ENCODE measurements at places on chromosomes 2 and 18.

GRCh38 chr2:191202881-191203397, 42.3 kb upstream of the MYO1B start:
- DNase-seq, result peak; percentile 33

DNA sequence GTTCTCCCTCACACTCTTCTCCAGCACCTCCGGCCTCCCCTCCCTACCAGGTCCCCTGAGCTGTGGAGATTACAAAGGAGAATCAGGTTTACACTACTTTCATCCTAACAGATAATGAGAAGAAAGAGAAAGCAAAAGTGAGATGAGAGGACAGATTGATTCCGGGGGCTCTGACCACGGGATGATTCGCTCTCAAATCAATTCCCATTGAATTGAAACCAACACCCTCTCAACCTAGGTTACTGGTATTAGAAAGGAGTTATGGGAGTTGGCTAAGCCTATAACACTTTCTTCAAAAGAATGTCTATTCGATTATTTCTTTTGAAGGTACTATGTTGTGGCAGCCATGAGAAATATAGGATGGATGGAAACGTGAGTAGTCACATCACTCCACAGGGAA, 386.2 kb upstream of the TNP1 start:
- DNase-seq, result no peak

DNA sequence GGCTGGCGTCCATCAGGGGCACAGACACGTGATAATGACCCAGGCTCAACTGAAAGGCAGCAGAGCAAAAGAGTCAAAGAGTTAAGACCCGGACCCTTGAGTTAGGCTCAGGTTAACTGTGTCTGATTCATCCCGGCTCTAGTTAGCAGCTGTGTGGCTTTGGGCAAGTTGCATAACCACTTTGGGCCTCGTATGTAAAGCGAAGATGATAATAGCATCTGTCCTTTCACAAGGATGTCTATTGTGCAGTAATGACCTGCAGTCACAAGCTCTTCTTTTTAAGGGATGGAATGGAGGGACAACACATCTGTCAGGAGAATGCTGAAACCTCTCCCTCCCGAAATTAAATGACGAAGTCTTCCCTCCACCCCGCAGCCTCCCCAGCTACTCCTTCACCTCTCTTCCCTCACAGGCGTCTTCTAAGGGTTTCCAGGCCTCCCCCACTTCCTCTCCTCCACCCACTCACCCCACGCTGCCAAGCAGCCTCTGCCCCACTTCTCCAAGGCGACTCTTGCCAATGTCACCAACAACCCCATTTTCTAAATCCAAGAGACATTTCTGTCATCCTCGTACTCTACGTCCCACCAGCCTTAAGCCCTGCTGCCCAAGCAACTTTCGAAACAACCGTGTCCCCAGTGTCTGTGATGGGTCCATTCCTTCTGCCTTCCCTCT, 135.1 kb upstream of the ID2 start:
- no peak for DNase-seq

DNA sequence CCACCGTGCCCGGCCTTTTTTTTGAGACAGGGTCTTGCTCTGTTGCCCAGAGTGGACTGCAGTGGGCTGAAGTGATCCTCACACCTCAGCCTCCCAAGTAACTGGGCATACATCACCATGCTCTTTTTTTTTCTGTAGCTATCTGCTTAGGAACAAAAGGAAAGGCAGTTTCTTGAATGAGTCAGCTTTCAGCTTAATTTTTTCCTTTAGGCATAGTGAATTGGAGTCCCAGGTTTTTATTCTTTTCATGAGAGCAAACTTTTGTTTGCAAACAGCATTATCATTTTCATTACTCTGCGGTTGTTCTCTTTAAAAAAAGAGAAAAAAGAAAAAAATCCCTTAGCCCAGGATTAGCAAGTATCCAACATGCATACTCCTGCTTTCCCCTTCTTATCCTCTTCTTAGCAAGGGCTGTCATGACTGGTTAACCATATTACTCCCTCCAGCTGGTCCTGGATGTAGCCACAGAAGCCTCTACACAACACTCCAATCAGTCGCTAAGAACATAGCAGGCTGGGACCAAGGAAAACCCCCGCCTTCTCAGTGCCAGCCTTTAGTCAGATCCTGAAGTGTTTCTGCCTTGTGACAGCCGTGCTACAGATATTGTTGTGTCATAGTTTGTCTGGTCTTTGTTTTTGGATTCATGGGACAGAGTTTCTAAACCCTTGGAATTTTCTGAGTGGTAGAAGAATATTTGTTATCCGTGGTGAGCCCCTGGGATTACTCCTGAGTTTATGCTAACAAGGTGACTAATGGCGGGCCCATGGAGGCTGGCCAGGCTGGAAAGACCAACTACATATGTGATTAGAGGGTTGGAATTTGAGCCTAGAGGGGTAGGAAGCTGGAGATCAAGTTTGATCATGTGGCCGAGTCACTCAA, 23.3 kb upstream of the ST3GAL5 start:
- DNase-seq, result no peak

DNA sequence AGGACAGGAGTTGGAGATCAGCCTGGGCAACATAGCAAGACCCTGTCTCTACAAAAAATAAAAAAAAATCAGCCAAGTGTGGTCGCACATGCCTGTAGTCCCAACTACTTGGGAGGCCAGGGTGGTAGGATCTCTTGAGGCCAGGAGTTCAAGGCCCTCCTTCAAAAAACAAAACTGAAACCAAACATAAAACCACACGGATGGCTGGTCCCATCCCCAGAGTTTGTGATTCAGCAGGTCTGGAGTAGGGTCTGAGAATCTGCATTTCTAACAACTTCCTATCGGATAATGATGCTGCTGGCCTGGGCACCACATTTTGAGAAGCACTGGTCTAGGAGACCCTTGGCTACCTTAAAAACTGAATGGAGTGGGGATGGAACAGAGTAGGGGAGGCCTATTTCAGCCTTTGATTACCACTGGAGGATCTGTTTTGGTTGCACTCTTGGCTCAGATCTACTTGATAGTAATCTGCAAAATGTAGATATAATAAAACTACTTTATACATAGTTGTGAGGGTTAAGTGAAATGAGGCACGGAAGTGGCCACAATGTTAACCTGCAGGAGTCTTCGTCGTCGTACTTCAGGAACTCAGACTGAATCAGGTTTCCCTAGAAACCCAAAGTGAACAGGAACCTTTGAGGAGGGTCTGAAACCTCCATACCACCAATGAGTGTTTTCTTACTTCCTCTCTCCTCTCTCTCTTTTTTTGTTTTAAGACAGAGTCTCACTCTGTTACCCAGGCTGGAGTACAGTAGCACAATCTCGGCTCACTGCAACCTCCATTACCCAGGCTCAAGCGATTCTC, 25.5 kb upstream of the NFE2L2 start:
- DNase-seq, result peak; percentile 35

- DNase-seq, result no peak
Observed at GRCh38 chr2:37634914-37635503, 36.4 kb downstream of the CDC42EP3 start.

- DNase-seq, result no peak
Observed at GRCh38 chr18:59799383-59800015, 100.3 kb upstream of the PMAIP1 start.

DNA sequence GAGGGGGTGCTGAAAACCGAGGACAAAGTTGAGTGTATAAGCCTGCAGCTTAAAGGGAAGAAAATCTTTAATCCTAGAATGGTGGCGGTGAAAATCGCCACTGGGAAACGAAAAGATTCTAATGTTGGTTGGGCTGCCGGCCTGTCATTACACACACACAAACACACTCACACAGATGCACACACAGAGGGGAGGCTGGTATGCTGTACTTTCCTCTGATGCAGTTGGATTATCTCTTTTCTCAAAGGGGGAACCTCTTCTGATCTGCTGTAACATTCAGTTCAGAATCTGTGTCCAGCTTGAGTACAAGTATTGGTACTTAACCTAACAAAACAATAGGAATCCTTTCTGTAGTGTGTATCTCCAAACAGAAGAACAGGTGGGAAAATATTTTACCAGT, 39.0 kb downstream of the ANXA4 start:
- DNase-seq, result no peak

- no peak for DNase-seq
Observed at GRCh38 chr18:39448942-39449341, 1883.3 kb upstream of the CELF4 start.

DNA sequence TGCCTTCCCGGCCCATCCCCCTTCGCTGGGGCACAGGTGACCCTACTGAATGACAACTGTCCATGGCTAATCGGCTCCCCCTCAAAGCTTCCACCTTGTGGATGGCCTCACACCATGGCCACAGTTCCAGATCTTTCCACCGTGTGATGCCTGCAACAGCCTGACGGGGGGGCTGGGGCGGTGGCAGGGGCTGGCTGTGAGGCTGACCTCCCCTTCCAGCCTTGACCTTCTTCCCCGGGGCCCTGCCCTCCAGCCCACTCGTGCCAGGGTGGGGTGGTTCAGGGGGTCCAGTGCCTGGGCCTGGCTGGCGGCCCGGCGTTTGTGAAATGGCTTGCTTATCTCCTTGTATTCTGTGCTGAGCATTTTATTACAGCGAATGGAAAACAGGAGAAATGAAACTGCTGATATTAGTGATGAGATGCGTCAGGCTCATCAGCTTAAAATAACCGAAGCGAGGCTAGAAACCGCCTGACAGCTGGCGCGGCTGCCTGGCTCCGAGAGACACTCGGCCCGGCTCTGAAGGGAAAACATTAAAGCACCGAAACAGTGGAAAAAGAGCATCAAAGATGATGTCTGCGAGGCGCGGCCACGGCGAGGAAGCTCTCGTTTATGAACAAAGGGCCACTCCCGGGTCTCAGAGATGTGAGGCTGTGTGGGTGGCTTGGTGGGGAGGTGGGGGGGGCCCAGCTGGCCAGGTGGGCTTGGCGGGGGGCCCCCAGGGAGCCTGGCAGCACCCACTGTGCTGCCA, 916 bp upstream of the PDCD1 start:
- peak; percentile 63 for DNase-seq

DNA sequence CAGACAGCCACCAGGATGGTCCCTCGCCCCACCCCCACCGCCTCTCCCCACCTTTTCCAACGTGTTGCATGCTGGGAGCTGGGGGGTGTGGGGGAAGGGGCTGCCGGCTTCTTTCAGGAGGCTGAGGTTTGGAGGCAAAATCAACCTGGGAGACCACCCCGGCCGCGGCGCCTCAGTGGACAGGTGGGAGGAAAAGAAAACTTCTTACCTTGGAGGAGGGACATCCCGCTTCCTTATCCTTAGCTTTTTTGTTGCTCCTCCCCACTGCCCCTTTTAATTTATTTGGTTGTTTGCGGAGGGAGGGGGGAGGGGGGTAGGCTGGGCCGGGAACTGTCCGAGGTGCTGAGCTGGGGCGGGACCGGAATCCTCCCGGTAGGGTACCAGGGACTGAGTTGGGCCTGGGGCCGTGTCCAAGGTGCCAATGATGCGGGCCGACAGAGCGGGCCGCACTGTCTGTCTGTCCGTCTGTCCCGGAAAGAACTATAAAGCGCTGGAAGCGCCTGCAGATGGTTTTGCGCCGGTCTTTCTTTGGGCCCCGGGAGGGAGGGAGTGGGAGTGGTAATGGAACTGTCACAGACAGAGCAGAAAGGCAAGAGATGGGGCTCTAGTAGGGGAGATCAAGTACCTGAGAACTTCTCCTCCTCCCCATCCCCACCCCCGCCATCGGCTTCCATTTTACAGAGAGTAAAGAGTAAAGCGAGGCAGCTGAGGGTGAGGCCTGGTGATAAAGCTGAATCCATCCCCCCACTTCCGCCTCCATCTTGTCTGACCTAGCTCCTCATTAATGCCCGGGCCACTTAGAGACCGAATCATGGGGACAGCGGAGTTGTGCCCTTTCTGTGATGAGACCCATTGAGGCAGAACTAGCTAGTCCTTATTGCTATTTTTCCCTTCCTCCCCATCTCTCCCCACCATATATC, 2.4 kb downstream of the CDK5R2 start:
- DNase-seq, result no peak

GRCh38 chr2:198611201-198611600, 806.8 kb downstream of the PLCL1 start:
- no peak for DNase-seq

- no peak for DNase-seq
Observed at GRCh38 chr18:78656346-78656925, 323.2 kb upstream of the SALL3 start.

- DNase-seq, result no peak
Observed at GRCh38 chr2:241754042-241754441, 19.6 kb downstream of the D2HGDH start.

DNA sequence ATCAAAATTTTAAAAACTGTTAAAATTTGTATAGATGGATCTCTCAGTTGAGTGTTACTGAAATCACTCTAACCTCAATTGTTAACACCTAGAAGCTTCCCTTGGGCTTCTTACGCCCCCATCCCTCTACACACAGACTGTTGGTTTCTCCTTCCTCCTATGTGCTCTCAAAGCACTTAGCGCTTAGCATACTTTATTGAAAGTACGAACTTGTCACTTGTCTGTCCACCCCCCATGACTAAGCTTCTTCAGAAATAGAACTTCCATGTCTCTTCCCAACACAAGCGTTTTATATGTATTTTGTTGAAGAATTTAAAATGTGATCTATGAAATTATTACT, 441 bp downstream of the MPHOSPH10 start:
- no peak for DNase-seq

DNA sequence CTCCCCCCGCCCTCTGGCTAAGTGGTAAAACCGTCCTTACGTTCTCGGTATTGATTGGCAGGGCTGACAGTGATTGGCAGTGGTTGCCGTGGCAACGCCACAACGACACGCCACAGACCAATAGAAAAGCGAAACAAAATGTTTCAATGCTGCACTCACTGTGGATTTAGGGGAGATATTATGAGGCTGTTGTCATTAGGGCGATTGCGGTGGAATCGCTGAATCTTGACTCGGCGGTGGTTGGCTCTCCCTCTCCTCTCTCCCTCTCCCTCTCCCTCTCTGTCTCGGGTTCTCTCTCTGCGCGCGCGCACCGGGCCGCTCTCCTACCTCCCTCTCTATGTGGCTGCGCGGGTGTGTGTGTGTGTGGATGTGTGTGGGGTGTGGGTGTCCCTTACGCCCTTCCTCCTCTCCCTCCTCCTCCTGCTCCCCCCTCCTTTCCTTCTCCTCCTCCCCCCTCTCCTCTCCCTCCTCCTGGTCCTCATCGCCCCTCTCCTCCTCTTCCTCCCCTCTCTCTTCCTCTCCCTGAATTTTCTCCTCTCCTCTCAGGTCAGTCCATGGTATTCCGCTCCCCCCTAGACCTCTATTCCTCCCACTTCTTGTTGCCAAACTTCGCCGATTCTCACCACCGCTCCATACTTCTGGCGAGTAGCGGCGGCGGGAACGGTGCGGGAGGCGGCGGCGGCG, at the start of gene SIX3:
Gene SIX3 (plus strand): TSS at position 152 of the 684 bp plus-strand sequence. CDS start 403 bp downstream, at position 555.
- peak; percentile 68 for DNase-seq

DNA sequence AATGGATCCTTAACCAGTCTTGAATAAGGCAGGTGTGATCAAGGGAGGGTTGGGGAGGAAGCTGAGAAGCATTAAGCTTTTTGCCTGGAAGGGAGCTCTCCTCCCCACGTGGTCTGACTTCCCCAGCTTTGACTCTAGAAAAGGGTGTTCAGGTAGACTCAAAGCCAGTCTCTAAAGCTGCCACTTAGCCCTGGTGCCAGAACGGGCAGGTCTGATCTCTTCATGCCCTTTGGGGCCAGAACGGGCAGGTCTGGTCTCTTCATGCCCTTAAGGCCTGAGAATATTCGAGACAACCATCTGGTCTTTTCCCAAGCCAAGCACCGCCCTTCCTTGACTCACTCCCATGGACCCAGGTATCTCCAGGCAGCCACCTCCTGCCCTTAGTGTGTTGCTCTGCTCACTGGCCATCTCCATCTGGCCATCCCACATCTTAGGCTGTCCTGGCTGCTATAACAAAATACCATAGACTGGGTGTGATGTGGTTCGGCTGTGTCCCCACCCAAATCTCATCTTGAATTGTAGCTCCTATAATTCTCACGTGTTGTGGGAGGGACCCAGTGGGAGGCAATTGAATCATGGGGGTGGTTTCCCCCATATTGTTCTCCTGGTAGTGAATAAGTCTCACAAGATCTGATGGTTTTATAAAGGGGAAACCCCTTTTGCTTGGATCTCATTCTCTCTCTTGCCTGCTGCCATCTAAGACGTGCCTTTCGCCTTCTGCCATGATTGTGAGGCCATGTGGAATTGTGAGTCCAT, 59.4 kb downstream of the SNORC start:
- DNase-seq, result no peak
